ENCODE measurements at places on chromosomes 6 and 20. TPM values are rescaled to one million over a fixed set of nuclear protein-coding genes. Genes with fewer than 3 reads are reported as not detected.

Gene ADTRP
- 0.33 TPM for total RNA-seq

GRCh38 chr20:63033794-63034709 lies 27.3 kb upstream of the BHLHE23 start:
- no peak overlapping the region for H3K4me3 ChIP-seq
- peaks cover 100% of the 10 kb centered on the region for H3K27me3 ChIP-seq
- H3K36me3 ChIP-seq, result no peaks in the 10 kb centered on the region
- H3K4me1 ChIP-seq, result no peaks in the 10 kb centered on the region

- H3K36me3 ChIP-seq, result no peaks in the 10 kb centered on the region
- peaks cover 26% of the 10 kb centered on the region for H3K4me1 ChIP-seq
- H3K4me3 ChIP-seq, result no peak overlapping the region
- no peak for DNase-seq
- no peaks in the 10 kb centered on the region for H3K27me3 ChIP-seq
Measured at GRCh38 chr6:137119196-137120104, 54.0 kb downstream of the IL22RA2 start.

DNA sequence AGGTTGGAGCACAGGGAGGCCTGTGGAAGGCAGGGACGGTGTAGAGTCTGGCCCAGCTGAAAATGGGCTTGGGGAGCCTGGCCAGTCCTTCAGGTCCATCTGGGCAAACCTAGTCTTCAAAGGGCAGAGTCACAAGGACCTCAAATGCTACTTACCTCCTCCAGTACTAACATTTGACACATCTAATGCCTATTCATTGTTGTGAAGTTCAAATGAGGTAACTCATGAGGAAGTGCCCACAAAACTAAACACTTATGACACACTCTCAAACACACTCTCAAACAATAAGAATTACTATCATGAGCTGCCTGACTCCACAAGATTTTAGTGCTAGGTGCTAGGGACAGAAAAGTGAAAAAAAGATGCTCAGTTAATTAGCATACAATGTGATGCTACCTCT lies 27.1 kb downstream of the DAAM2 start:
- peaks cover 55% of the 10 kb centered on the region for H3K4me1 ChIP-seq
- no peak overlapping the region for H3K4me3 ChIP-seq
- no peaks in the 10 kb centered on the region for H3K36me3 ChIP-seq
- no peak for DNase-seq
- no peaks in the 10 kb centered on the region for H3K27me3 ChIP-seq

Gene AGER
- total RNA-seq, result 1.8 TPM
